Activated naive CD8-positive, alpha-beta T cell treated with anti-CD3 and anti-CD28 coated beads, Interleukin-2, amount 10 ng/mL, durations not matched to agents 7 days and 5 days (primary cell): ENCODE measurements at places on chromosomes 2 and 18. TPM values are rescaled to one million over a fixed set of nuclear protein-coding genes. Genes with fewer than 3 reads are reported as not detected.

RPRM gene
- not detected for total RNA-seq

OTOS gene
- not detected for total RNA-seq

PLEK gene
- total RNA-seq = 28.8 TPM

ACKR3 gene
- 4.5 TPM for total RNA-seq

RUFY4 gene
- 4.9 TPM for total RNA-seq

GRCh38 chr18:52140986-52141385 lies 199.0 kb upstream of the DCC start:
- DNase-seq = no peak
- H3K4me3 ChIP-seq = no peak overlapping the region
- H3K27ac ChIP-seq = no peak overlapping the region
- H3K27me3 ChIP-seq = no peaks in the 10 kb centered on the region

DNA sequence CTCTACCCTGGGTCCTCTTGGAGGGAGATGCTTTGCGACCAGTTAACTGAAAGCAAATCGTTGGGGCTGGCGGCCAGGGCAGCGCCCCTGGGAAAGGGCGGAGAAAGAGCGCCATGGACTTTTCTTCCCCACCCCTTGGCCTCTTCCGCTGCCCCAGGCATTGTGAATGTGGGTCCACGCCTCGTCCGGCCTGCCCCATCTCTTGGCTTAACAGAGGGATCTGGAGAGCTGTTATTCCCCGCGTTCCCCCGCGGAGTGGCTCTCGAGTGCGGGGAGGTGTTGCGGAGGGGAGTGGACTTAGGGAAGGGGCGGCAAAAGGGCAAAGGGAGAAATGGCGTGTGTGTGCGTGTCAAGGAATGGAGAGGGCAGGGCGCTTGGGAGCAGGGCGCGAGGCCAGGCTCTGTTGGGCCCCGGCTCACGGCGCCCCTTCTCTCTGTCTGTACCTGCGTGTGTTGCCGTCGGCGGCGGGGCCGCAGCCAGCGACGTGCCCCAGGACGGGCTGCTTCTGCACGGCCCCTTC lies 6.6 kb downstream of the EMX1 start:
- no peak overlapping the region for H3K27ac ChIP-seq
- peaks cover 16% of the 10 kb centered on the region for H3K4me1 ChIP-seq
- peak overlapping the region; percentile 65 for H3K4me3 ChIP-seq
- no peak for DNase-seq

GRCh38 chr2:118492335-118492734 lies 355.1 kb downstream of the EN1 start:
- no peak for DNase-seq
- no peaks in the 10 kb centered on the region for H3K27me3 ChIP-seq
- H3K4me3 ChIP-seq = no peak overlapping the region
- H3K36me3 ChIP-seq = no peaks in the 10 kb centered on the region

DNA sequence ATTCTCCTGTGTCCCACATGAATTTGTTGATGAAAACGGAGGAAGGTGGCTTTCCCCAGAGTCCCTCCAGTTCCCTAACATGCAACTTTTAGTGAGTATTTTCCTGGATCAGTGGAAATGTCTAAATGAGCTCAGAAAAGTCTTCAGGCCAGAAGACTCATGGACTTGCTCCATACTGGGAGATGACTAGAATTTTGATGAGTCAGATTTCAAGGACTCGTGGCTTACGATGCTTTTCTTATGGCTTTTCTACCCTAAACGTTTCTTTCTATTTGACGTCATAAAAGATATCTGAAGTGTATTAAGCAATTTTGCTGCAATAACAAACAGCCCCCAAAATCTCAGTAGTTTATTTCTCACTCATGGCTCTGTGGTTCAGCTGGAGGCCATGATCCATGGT lies 397.6 kb downstream of the FBXO15 start:
- no peak overlapping the region for H3K27ac ChIP-seq
- no peaks in the 10 kb centered on the region for H3K36me3 ChIP-seq
- no peaks in the 10 kb centered on the region for H3K27me3 ChIP-seq
- no peaks in the 10 kb centered on the region for H3K4me1 ChIP-seq
- DNase-seq = no peak

GRCh38 chr2:213175673-213176247 lies 24.3 kb upstream of the IKZF2 start:
- H3K4me1 ChIP-seq = no peaks in the 10 kb centered on the region
- no peak for DNase-seq
- no peaks in the 10 kb centered on the region for H3K36me3 ChIP-seq
- peaks cover 9% of the 10 kb centered on the region for H3K27me3 ChIP-seq

- H3K27ac ChIP-seq = no peak overlapping the region
- H3K36me3 ChIP-seq = peaks cover 49% of the 10 kb centered on the region
- no peaks in the 10 kb centered on the region for H3K27me3 ChIP-seq
- DNase-seq = no peak
- no peak overlapping the region for H3K4me3 ChIP-seq
Observed at GRCh38 chr2:10145519-10146357, 23.2 kb downstream of the RRM2 start.

GRCh38 chr18:23528580-23529472 lies 25.5 kb downstream of the RMC1 start:
- DNase-seq = no peak
- peaks cover 8% of the 10 kb centered on the region for H3K36me3 ChIP-seq
- no peaks in the 10 kb centered on the region for H3K27me3 ChIP-seq
- H3K27ac ChIP-seq = no peak overlapping the region
- no peak overlapping the region for H3K4me3 ChIP-seq

DNA sequence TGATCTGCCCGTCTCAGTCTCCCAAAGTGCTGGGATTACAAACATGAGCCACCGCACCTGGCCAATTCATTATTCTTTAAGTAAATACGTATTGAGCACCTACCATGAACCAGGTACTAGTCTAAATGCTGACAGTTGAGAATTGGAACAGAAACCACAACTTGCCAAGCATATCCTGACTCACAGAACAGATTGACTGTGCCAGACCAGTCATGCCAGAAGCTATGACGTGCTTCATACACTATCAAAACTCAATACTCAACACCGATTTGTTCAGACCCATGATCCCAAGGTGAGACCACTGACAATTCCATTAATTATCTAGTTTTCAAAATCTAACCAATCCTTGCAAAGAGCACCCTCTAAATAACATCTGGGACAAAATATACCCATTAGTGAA lies 148.6 kb downstream of the B3GNT2 start:
- H3K4me3 ChIP-seq = no peak overlapping the region
- H3K27me3 ChIP-seq = no peaks in the 10 kb centered on the region
- no peak for DNase-seq

DNA sequence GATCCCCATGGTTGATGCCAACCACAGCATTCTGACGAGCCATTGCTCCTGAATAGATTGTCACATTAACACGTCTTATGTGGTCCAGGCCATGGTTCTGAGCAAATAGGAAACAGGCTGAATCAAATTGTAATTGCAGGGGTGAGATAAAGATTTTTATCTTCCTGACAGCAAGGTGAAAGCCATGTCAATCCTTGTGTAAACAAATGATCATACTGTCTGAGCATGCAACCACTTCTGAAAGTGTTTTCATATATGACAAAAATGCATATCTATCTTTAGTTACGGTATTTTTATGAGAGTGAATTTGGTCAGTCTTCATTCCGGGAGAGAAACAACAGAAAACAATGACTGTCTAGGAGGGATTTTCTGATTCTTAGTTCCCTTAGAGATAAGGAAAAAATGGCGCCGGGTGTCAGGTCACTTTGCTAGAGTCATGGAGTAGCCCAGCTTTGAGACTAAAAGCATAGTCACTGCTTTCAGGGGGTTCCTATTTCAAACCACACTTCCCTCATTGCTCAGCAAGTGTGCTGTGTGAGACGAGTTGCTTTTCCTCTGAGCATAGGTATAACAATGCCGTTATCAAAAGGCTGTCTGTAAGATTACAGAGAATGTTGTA lies 958.9 kb downstream of the DCDC2C start:
- no peaks in the 10 kb centered on the region for H3K36me3 ChIP-seq
- H3K4me1 ChIP-seq = no peaks in the 10 kb centered on the region

GRCh38 chr2:240926516-240927389 lies 20.6 kb downstream of the CROCC2 start:
- no peaks in the 10 kb centered on the region for H3K36me3 ChIP-seq
- no peak overlapping the region for H3K27ac ChIP-seq
- DNase-seq = peak; percentile 24
- H3K27me3 ChIP-seq = no peaks in the 10 kb centered on the region

GRCh38 chr2:120765678-120766469 lies 30.2 kb downstream of the GLI2 start:
- DNase-seq = no peak
- no peak overlapping the region for H3K27ac ChIP-seq
- H3K4me1 ChIP-seq = no peaks in the 10 kb centered on the region
- H3K36me3 ChIP-seq = no peaks in the 10 kb centered on the region
- H3K27me3 ChIP-seq = no peaks in the 10 kb centered on the region
- no peak overlapping the region for H3K4me3 ChIP-seq

GRCh38 chr2:9998916-9999654 lies 44.3 kb upstream of the KLF11 start:
- H3K27ac ChIP-seq = no peak overlapping the region
- H3K4me1 ChIP-seq = peaks cover 1% of the 10 kb centered on the region
- no peak for DNase-seq
- peaks cover 9% of the 10 kb centered on the region for H3K27me3 ChIP-seq
- no peak overlapping the region for H3K4me3 ChIP-seq
- H3K36me3 ChIP-seq = no peaks in the 10 kb centered on the region

GRCh38 chr2:46711156-46711555 lies 204.4 kb downstream of the MCFD2 start:
- H3K27me3 ChIP-seq = no peaks in the 10 kb centered on the region
- H3K4me1 ChIP-seq = peaks cover 5% of the 10 kb centered on the region
- no peak for DNase-seq
- H3K4me3 ChIP-seq = no peak overlapping the region

GRCh38 chr2:198811198-198811597 lies 646.5 kb downstream of the SATB2 start:
- no peaks in the 10 kb centered on the region for H3K36me3 ChIP-seq
- DNase-seq = no peak

DNA sequence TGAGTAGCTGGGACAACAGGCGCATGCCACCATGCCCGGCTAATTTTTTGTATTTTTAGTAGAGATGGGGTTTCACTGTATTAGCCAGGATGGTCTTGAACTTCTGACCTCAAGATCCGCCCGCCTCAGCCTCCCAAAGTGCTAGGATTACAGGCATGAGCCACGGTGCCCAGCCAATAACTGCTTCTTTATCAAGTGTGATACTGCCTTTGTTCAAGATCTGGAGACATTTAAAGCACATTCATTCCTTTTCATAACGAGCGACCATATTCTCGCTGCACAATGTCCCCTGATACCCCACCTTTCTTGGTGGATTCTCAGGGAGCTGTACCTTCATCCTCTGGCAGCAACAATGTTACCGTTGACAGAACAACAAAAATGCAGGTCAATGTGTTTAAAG lies 75.4 kb downstream of the PIEZO2 start:
- no peaks in the 10 kb centered on the region for H3K4me1 ChIP-seq
- H3K36me3 ChIP-seq = no peaks in the 10 kb centered on the region

- no peak for DNase-seq
- peaks cover 35% of the 10 kb centered on the region for H3K4me1 ChIP-seq
- H3K27ac ChIP-seq = peak overlapping the region; percentile 67
- no peak overlapping the region for H3K4me3 ChIP-seq
- no peaks in the 10 kb centered on the region for H3K27me3 ChIP-seq
- peaks cover 74% of the 10 kb centered on the region for H3K36me3 ChIP-seq
Observed at GRCh38 chr2:105877945-105878344, 133.2 kb downstream of the NCK2 start.

DNA sequence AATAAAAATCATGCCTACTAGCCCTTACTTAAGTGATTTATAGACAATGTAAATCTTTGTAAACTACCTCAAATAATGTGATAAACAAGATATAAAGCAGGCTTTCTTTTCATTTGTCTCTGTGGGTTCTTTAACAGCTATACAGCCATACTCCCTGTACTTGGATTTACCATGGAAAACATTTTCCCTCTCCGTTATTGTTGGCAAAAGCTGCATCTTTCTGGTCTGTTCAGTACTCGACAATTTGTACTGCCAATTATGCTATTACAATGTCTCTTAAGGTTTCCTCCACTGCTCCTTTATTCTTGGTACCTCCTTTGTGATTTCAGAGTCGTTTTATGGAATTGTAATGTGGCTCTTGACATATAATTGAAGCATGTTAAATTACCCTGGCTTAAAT lies 426.3 kb upstream of the PKDCC start:
- H3K27me3 ChIP-seq = no peaks in the 10 kb centered on the region
- no peak overlapping the region for H3K27ac ChIP-seq
- DNase-seq = no peak
- H3K4me3 ChIP-seq = no peak overlapping the region

DNA sequence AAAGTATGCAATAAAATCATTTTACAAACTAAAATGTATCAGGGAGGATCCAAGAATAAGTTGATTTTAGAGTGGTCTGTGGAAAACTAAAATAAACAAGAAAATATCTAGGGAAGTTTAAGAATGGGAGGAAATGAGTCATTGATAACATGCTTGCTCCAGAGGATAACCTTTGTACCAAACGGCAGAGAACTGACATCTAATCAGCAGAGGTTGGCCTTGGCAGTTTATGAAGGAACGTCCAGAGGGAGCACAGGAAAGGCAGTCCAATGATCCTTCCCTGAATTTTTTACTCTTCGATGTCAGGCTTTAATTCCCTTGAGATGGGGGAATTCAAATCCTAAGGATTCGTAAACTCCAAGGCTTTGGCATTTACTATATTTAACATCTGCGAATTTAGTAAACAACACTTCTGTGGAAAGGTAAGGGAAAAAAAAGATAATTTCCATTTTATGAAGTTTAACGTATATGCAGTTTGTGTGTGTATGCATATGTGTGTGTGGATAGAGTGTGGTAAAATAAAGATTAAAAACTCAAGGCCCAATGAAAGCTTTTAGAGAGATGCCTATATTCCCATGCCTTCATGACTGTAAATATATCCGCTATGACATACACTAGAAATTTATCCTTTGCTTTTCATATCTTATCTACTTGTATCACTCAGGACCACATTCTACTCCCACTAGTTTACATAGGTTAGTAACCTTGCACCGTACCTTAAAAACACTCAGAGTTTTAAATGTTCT lies 8.7 kb upstream of the INPP1 start:
- no peak overlapping the region for H3K27ac ChIP-seq
- H3K36me3 ChIP-seq = no peaks in the 10 kb centered on the region
- DNase-seq = no peak
- no peak overlapping the region for H3K4me3 ChIP-seq
- H3K4me1 ChIP-seq = no peaks in the 10 kb centered on the region
- H3K27me3 ChIP-seq = peaks cover 36% of the 10 kb centered on the region

DNA sequence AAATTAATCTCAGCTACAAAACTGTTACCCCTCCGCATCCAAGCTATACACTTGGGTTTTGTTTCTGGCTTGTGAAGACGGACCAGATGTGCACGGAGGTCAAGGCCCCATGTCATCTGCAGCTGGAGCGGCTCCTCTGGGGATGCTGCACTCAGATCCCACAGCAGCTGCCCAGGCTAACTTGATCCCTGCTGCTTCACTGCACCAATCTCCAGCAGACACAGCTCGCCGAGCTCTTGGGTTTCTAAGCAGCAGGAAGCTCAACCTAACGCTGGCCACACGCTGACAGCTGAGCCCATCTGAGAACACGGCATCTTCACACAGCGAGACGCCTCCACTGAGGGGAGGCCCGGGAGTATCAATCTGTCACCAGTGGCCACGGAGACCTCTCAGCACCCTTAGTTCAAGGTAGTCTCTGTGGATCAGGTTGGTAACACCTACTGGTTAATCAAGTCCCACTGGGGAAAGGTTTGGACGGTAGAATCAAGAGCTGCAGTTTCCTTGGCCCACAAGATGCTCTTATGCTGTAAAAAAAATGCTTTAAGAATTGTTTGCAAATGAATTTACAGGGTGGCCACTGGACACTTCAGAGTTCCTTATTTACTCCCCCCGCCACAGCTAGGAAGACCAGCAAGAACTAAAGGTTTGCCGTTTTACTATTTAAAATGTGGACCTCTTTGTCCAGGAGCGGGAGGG lies 67.5 kb downstream of the EMILIN2 start:
- H3K4me1 ChIP-seq = peaks cover 21% of the 10 kb centered on the region
- no peak for DNase-seq
- H3K27me3 ChIP-seq = no peaks in the 10 kb centered on the region
